ENCODE measurements at places on chromosomes 2 and 18.

GRCh38 chr2:231716666-231717280 is 8.4 kb downstream of the PTMA start:
- DNase-seq: no peak

DNA sequence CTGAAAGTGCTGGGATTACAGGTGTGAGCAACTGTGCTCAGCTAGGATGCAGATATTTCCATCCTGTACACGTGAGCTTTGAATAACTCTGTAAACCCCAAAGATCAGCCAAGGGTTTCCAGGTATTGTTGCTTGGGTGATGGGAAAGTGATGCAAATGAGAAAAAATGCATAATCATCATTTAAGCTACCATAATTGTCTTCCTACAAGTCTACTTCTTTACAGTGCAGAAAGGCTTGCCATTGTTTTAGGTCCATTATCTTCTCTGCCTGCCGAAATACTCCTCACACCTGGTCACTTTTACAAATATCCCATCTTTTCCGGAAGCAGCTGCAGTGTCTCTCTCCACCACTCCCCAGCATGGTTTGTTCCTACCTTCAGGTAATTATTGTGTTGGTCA is 259.8 kb upstream of the CCDC68 start:
- DNase-seq: no peak

- no peak for DNase-seq
Measured at GRCh38 chr2:26017464-26018183, 16.3 kb upstream of the RAB10 start.

GRCh38 chr2:196927376-196928225 is 1.1 kb upstream of the PGAP1 start:
- DNase-seq: no peak

GRCh38 chr18:9366126-9366714 is 31.6 kb downstream of the TWSG1 start:
- DNase-seq: peak; percentile 38

- DNase-seq: no peak
Measured at GRCh38 chr2:53289309-53290006, 478.1 kb upstream of the CHAC2 start.

DNA sequence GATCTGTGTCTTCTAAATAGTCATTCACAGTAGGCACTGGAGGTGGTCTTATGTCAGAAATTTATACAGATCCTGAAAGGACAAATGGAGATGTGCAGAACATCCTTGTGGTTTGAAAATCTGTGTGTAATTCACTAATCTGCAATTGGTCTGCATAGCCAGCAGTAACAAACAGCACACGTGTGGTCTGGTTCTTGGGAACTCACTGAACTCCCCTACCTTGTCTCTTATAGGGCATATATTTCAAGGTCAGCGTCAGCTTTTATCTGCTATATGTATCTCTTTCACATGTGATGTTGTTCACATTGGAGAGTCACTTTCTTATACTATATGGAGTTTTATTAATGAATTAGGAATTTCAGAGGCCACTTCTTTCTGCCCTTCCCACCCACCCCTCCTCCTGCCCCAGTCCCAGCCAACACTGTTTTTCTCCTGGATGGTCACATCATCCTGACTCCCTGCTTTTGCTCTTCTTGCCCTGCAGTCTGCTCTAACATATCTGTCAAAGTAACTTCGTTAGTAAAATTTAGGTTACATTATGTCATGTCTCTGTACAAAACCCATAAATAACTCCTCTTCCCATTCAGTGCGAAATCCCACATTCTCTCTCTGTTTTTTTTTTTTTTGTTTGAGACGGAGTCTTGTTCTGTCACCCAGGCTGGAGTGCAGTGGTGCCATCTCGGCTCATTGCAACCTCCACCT is 35.4 kb upstream of the CABYR start:
- no peak for DNase-seq

All from keratinocyte (primary cell).